ENCODE measurements at places on chromosomes 5 and 9.

DNA sequence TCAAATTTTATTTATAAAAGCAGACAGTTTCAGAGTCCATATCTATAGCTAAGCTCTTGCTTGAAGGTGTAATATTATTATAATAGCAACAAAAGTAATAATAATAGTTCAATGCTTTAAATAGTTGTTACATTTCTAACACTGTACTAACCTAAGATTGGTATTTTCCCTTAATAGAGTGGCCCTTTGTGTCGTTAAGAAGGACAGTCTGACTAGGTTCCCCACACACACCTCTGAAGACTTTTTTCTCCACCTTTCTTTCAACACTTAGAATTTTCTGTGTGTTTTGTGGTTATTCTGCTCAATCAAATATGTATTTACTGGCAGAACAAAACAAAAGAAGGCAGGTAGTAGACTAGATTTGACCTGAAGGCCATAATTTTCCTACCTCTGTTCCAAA is 223.2 kb upstream of the ACO1 start:
- no peak for DNase-seq

GRCh38 chr9:127015921-127016512 is 101.4 kb downstream of the RALGPS1 start:
- DNase-seq, result no peak

DNA sequence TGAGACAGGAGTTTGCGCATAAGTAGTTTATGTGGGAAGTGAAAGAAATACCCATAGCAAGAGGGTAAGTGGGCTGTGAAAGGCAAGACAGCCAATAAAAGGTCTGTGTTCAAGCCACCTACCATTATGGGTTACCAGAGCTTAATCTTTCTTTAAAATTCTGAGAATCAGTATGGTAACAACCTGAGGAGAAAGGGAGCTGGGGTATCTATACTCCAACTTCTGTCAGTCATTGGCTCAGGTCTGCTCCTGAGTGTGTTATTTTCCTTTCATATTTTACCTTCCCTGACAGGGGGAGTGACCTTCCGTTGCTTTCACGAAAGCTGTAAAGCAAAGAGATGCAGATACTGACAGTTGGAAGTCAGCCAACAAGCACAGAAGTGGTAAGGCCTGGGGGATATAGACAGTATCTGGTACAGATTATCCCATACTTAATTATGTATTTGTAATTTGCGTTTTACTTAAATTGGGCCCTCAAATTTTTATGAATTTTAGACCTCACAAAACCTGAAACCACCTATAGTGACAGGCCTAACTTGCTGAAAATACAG is 233.4 kb downstream of the RAB3C start:
- DNase-seq, result no peak

DNA sequence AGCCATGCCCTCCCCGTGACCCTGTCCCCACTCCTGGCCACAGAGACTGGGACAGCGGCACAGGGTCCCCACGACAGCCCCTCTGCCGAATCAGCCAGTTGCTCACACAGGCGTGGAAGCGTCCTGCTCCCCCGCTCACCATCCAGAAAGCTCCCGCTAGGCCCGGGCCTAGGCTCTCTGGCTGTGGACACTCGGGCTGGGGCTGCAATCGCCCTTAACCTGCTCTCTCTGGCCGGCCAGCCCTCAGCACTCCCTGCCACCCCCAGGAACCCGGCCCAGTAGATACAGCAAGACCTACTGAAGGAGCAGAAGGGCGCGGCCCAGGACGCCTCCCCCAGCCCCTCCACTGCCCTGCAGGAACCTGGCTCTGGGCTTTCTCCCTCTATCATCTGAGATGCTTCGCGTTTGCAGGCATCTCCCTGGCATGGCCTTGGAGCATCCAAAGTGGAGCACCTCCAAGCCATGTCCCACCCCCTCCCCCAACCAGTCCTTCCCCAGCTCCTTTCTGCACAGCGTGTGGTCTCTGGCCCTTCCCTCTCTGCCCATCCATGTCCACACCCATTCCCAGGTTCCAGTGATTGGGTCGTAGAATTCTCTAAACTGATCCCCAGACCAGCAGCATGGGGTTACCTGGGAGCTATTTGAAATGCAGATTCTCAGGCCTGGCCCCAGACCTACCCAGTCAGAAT is 113.7 kb upstream of the LMX1B start:
- DNase-seq, result no peak

GRCh38 chr5:142737179-142737578 is 33.0 kb upstream of the ARHGAP26 start:
- DNase-seq, result no peak
